ENCODE measurements at places on chromosomes 3 and 15.

- no peak for DNase-seq
Measured at GRCh38 chr3:43641306-43642114, 19.7 kb upstream of the ANO10 start.

DNA sequence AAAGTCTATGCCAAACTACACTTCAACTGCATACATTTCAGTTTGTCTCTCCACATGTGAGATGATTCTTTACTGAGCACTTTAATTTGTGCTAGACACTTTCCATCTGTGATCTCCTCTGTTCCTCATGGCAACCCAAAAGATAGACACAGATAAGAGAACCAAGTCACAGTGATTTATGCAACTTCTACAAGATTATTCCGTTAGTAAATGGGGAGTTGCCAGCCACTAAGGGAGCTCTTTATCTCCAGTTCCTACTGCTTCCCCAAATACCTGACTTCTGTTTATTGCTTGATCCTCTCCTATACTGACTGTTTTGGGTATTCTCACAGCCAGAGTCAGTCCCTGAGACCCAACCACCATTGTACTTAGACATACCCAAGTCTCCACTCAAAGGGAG lies 24.1 kb upstream of the AKAP13 start:
- DNase-seq = no peak

DNA sequence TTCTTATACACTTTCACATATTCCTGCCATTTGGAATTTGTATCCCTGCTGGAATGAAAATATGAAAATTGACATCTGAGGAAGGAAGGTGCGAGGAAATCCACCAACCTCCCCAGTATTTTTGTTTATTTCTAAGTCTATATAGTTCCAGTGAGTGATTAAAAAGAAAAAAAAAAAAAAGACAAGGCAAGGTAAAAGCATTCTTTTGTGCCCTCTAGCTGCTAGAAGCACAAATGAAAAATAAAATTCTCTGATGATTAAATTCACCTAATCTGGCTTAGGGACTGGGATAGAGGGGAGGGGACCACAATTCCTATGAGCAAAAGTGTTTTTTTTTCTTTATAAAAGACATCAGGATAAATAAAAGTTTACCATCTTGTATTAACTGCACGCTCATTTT lies 370.9 kb downstream of the NR2F2 start:
- DNase-seq = no peak

DNA sequence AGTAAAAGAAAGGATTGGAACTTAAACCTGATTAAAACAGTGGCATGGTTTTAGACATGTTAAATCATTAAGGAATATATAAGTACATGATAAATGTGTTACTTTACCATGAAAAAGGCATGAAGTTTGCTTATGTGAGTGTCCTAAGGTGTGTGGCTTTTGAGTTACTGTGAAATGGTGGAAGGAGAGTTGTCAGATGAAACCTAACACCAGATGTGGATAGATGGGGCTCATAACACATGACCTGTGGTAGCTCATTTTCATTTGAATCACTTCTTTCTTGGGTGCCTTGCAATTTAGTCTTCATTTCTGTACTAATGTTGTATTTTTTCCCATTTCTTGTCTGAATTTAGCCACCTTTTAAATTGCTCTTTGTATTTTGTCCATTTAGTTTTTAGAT lies 13.0 kb downstream of the MEF2A start:
- no peak for DNase-seq

GRCh38 chr3:106431721-106432120 lies 562.9 kb upstream of the CBLB start:
- no peak for DNase-seq

- DNase-seq = no peak
Measured at GRCh38 chr3:40580494-40581091, 55.8 kb downstream of the ZNF621 start.

GRCh38 chr3:163672954-163673353 lies 1405.3 kb downstream of the SI start:
- DNase-seq = no peak

DNA sequence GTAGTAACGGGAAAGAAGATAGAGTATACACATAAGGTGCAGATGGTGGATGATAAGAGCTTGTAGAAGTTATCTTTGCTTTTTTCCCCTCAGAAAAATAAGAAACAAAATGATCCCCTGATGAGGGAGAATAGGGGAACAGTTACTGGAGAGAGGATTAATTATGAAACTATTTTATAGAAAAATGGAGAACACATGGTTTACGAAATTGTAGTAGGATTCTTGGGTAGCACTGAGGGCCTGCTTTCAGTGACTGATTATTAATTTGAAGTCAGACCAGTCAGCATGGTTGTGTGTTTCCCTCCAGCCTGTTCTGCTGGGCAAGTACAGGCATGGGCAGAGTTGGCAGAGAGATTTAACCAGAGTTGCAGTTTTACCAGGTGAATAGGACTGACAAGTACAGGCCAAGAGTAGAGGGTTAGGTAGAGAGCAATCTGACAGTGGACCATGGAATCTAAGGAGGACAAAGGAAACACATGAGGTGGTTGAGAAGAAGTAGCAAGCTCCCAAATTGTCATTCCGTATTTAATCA lies 5.9 kb downstream of the SLC49A4 start:
- DNase-seq = no peak

- DNase-seq = no peak
Measured at GRCh38 chr15:77528968-77529319, 103.8 kb downstream of the LINGO1 start.

DNA sequence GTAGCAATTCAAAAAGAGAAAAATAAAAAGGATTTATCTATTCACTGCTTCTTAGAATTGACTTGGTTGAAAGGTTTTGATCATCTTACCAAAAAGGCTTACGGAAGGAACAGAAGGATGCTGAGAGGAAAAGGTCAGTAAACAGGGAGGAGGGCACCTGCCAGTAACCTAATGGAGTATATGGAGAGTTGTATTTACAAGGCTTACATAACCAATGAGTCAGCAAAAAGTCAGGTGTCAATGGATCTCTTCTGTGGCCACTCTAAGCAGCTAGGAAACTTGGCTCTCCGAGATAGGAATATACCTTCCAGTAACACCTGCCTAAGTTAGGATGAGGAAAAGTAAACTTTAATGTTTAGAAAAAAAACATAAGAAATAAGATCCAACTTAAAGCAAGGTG lies 80.5 kb upstream of the PLXND1 start:
- peak; percentile 67 for DNase-seq

GRCh38 chr3:146277953-146278631 lies 27.2 kb upstream of the PLSCR4 start:
- no peak for DNase-seq

DNA sequence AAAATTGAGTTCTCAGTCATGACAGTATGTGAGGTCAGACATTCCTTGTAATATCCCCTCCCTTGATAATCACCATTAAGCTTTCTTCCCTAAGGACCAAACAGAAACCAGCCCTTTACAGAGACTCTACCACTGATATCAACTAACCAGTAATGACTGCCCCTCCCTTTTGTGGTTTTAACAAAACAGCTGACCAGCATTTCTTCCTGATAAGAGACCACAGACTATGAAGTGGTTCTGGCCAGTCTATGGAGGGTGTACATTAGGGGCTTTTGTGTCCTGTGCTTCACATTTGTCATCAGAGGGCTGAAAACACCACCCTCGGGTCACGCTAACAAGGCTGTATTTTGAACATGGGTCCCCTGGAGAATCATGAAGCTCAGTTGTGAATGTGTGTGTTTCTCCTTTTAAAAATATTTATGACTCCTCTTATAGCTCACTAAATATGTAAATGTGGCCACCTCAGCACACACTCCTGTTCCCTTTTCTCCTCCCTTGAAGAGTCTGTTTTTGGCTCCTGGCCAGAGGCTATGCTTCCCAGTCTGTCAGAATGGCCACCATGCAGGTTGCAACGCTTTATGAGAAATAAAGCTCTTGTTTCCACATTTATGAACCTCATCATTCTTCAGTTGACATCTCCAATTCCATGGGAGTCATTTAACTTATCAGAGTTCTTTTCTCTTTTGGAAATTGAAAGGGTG lies 239.3 kb downstream of the CPNE4 start:
- DNase-seq = no peak

GRCh38 chr3:159951540-159951939 lies 37.1 kb upstream of the IL12A start:
- no peak for DNase-seq

DNA sequence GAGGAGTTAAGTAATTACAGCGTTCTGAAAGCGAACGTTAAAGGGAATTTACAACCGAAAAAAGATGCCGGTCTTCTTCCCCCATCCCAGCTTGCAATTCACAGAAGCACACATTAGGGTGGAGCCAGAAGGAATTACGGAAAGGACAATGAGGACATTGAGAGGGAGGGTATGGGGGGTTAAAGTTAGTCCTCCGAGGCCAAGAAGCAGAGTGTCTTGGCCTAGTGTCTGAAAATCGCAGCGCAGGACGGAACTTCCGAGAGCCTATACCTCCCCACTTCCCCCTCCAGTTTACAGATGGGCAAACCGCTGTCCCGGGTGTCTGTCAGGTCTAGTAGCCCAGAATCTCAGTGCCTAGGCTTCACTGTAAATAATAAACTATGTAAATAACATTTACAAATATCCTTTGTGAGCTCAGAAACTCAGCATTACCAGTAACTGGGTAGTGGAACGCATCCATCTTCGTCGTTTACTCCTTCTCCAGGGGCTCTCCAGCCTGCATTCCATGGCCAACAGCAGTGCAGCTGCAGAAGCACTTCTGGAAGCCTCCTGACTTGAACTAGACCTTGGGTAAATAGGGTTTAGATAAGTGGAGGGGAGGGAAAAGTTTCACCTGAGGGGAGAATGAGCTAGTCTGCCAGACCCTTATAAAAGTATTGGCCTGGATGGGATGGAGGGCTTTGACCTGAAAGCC lies 922 bp downstream of the ADPRH start:
- no peak for DNase-seq

DNA sequence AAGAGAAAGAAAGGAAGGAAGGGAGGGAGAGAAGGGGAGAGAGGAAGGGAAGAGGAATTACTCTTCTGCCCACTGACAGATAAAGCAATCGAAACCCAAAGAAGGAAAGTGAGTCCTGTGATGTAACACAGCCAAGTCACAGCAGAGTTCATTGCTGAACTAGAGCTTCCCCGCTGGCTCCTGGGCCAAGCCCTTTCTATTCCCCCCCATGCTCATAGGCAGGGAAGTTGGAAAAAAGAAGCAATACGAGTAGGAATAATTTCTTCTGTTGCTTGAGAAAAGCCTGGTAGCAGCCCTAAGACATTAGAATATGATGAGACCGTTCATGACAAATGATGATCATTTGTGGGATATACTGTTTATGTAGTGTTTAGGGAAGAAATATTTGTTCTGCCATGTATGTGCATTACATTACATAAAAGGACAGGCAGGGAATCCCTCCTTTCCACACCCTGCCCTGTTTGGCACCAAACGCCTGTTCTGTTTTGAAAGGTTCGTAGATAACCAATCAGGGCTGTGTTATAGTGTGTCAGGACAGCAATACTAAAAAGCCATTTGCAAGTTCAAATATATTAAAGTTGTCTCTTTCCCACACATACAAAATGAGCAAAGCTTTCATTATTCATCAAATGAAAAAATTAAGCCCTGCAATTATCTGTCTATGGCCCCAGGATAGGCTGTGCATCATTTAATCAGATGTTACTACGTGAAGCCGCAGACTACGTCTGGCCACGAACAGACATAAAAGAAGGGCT lies 111.0 kb upstream of the TRPM1 start:
- no peak for DNase-seq

- no peak for DNase-seq
Measured at GRCh38 chr15:78907577-78907976, 34.9 kb downstream of the MORF4L1 start.

DNA sequence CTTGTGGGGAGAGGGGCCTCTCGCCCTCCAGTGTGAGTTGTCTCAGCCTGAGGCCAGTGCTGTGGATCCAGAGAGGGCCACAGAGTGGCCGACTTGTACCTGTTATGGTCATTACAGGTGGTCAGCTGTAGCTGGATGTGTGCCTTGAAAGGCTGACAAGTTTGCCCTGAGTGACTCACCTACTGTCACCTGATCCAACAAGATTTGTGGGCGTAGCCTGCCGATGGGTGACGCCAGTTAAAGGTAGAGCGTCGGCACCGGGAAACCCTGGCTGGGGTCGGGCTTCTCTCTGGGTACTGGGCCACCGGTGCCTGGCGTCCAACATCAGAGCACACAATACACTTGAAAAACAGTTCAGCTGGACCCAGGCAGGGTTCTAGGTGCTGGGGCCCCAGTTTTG lies 2.8 kb upstream of the ISG20 start:
- no peak for DNase-seq

- DNase-seq = no peak
Measured at GRCh38 chr3:182268711-182269110, 524.6 kb upstream of the ATP11B start.

DNA sequence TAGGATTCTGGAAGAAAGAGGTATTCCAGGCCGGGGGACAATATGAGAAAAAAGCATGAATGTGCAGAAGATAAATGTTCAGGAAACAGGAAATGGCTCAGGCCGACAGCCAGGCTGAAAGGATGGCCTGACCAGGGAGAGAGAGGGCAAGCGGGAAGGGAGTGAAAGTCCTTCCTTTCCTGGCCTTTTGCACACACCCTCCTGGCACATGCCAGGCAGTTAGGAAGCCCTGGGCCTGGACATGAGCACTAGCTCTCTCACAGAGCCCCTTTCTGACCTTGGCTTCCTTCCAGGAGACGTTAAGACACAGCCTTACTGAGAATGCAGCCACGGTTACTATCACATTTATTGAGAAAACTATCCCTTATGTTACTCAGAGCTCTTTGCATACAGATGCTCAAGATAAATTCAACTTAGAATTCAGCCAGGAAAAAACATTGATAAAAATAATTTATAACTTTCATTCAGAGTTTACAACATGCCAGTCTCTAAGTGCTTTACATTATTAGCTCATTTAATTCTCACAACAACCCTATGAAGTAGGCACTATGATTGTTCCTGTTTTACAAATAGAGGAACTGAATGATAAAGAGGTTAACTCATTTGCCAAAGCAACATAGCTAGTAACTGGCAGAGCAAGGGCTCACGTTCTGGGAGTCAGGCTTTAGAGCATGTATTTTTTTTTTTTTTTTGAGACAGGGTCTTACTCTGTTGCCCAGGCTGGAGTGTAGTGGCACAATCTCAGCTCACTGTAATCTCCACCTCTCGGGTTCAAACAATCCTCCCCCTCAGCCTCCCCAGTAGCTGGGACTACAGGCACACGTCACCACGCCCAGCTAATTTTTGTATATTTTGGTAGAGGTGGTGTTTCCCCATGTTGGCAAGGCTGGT lies 39.4 kb upstream of the SMAD3 start:
- DNase-seq = no peak

GRCh38 chr15:40766194-40766815 lies 2.4 kb downstream of the GCHFR start:
- no peak for DNase-seq

GRCh38 chr3:159080256-159080655 lies 278.4 kb downstream of the MFSD1 start:
- no peak for DNase-seq

DNA sequence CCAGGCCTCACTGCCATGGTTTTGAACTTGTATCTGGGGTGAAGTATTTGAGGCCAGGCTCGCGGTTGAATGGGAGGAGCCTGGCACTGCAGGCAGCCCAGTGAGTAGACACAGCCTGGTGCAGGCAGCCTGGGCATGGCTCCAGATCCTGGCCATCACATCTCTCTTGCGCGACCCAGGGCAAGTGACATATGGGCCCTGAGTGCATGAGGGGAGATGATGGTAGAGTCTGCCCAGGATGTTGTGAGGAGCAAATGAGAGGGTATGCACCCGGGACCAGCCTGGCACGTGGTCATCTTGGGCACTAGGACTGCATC lies 103.5 kb downstream of the TBC1D2B start:
- no peak for DNase-seq

Data from NCI-H2081 treated with DMSO at 0.1 percent for 48 hours (cell line).